ENCODE measurements at places on chromosomes 6 and 20. TPM values are rescaled to one million over a fixed set of nuclear protein-coding genes. Genes with fewer than 3 reads are reported as not detected.

DNA sequence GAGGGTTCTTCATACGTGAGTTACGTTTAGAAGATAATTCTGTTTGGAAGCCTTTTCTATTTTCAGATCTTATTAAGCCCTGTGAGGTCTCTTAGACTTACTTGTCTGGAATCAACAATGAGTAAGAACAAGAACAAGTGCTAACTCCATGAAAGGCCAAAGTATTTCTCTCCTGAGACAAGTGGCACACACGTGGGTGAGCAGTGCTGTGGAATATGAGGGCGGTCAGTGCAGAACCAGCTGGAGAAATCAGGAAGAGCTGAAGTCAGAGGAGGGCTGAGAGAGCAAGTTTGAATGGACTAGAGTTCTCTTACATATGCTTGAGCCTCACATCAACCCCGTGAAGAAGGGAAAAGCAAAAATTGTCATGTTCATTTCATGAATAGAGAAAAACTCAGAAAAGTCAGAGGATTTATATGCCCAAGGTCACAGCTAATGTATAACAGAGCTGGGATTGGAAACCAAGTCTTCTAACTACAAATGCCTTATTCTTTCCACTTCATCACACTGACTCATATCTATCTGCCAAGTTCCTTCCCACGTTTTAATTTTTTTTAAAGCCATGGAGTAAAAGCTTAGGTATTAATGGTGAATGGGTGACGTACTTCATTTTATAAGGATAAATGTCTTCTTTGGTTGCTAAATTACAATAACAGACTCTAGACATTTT is 201.3 kb upstream of the DTNBP1 start:
- DNase-seq: no peak

DNA sequence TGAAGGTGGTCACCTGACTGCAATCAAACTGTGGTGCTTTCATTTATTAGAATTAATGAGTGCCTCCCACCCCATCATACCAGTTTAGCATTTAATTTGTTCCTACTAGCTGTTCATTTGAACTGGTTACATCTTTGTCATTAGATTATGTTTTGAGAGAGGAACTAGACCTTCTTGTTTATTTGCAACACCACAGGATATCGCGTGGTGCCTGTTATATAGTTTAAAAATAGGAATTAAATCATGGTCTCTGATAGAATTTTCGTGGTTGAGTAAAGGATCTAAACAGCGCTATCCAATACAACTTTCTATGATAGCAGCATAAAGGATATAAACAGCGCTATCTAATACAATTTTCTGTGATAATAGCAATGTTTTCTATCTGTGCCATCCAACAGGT is 2.8 kb downstream of the RPRD1B start:
- no peak for DNase-seq

DNA sequence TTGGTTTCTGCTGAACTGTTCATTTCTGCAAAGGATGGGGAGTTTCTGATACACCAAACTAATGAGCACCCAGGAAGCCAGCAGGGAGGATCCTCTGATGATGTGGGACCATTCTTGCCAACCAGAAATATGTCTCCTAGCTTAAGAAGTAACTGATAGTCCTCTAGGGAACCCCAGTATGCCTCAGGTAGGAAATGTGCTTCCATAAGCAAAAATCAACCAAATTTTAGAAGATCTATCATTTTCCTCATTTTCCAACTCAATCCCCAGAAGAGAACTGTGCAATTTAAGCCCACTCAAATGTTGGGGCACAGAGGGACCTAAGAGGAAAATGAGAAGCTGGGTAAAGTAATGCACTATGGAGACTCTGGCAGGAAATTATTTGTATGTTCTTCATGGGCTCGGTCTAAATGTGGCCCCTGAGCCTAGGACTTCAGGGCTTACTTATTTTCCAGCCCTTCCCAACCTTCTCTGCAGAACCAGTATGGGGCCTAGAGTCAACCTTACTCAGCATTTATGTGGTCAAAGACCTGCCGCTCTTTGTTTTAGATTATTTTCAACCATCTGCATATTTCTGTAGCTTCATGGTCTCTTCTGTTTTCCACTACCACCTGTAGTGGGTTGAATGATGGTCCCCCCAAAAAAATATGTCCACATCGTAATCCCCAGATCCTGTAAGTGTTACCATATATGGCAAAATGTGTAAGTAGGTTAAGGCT is 359.8 kb upstream of the CDH4 start:
- DNase-seq: no peak

GRCh38 chr6:168641446-168641845 is 200.5 kb downstream of the SMOC2 start:
- no peak for DNase-seq

- DNase-seq: peak; percentile 48
Observed at GRCh38 chr20:38113401-38114325, 51.4 kb downstream of the TGM2 start.

DNA sequence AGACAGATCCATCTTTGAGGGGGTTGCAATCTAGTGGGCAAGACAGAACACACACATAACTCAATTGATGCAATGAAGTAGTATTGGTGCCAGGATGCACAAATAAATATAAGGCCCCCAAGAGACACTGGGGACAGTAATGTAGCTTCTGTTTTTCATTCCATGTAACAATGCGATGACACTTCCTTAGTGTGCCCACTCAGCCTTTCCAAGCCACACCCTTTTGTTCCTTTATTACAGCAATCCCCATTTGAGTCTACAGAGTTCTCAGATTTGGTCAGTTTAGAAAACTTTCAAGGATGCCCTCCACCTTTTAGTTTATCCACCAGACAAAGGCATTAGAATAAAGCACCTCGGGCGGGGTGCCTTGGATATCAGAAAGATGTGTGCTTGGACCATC is 15.5 kb downstream of the TGM3 start:
- DNase-seq: no peak

DNA sequence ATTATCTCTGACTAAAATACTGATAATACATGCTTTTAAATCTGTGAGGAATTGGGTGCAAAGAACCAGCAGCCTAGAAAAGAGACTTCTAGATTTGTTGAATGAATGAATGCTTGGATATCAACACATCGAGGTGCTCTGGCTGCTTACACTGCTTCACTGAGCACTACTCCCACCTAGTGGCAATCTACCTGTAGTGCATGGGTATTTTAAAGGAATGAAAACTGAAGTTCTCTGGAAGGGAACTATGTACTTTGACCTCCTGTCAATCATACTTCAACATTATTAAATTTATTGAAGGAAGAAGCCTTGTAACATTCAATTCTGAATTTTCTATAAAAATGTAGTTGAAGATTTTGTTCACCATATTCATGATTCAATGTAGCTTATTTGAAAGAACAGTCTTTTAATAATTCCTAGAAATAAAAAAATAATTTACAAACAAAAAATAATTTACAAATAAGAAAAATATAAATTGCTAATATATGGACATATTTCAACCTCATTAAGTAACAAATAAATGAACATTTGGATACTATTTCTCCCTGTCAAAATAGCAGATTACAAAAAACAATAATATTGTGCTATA is 111.2 kb upstream of the MMS22L start:
- no peak for DNase-seq

DNA sequence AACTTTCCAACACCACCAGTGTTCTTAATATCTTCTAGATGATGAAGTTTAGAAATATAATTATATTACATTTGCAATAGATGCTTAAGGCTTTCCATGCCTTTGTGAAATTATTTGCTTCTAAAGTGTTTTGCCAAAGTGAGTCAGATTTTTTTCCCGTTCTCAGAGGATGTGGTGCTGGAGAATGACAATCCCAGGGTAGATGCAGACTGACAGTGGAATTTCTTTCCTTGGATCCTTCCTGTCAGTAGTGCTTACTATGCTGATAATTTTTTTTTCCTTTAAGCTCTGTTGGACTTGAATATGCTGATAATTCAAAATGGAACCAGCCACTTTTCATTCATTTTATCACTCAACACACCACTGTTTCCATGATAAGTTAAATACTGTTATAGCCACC is 59.9 kb upstream of the SOX4 start:
- DNase-seq: no peak

GRCh38 chr20:48052475-48052835 is 267.2 kb upstream of the SULF2 start:
- DNase-seq: no peak

DNA sequence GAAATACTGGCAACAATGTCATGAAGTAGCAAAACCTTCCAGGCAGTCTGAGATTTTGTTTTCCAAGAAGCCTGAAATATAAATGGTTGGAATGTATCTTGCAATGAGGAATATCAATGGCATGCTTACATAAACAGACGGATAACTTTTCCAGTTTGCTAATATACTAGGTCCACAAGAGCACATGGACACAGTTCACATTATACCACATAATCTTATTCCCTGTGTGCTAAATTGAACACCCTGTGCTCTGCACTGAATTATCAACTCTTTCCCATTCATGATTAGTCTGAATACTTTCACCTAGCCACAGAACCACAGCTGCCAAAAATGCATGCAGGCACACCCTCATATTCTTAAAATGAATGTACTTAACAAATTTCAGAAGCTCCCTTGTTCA is 274.3 kb downstream of the COL12A1 start:
- no peak for DNase-seq

- DNase-seq: no peak
Observed at GRCh38 chr20:50845566-50846215, 50.8 kb downstream of the BCAS4 start.

The DLK2 gene
- 0.37 TPM for total RNA-seq

The ZNF311 gene
- total RNA-seq: 0.45 TPM

The TRIM10 gene
- total RNA-seq: not detected

The MATN4 gene
- 0.14 TPM for total RNA-seq

The EPHA7 gene
- not detected for total RNA-seq

The METTL24 gene
- total RNA-seq: 0.55 TPM
